Fibroblast of gingiva (primary cell): ENCODE measurements at places on chromosomes 1 and 21.

DNA sequence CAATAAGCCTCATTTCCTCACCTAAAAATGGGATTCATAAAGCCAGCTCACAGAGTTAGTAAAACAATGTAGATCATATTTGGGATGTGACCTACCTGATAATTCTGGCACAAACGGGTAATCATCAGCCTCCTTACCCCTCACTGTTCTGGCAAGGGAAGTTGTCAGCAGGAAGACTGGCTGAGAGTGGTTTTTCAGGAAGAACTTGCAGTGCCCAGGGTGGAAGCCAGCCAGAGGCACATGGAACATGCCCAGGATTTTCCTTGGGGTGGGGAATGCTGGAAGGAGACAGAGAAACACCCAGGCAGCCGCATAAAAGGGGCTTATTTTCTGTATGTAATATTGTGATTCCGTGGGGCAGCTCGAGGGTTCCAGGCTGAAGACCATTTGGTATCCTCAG, 7.7 kb upstream of the SLC5A9 start:
- no peak for DNase-seq

GRCh38 chr1:15180945-15181523, 27.5 kb downstream of the TMEM51 start:
- no peak for DNase-seq

- no peak for DNase-seq
Observed at GRCh38 chr1:24074817-24075589, 36.9 kb downstream of the MYOM3 start.

DNA sequence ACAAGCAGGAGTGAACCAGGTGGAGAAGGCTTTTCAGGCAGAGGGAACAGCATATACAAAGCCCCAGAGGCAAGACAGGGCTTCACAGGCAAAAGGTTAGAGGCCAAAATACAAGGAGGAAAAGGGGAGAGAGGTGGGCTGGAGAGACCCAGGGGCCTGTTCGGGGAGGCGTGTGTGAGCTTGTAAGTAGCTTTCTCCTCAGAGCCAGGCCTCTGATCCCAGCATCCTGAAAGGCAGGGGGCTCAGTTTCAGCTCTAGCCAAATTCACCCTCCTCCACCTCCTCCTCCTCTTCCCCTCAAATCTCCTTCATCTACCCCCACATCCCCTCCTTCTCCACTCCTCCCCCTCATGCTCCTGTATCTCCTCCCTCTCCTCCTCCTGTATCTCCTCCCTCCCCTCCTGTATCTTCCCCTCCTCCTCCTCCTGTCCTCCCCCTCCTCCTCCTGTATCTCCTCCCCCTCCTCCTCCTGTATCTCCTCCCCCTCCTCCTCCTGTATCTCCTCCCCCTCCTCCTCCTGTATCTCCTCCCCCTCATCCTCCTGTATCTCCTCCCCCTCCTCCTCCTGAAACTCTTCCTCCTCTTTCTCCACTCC, 148.6 kb downstream of the ST6GALNAC5 start:
- DNase-seq, result no peak

DNA sequence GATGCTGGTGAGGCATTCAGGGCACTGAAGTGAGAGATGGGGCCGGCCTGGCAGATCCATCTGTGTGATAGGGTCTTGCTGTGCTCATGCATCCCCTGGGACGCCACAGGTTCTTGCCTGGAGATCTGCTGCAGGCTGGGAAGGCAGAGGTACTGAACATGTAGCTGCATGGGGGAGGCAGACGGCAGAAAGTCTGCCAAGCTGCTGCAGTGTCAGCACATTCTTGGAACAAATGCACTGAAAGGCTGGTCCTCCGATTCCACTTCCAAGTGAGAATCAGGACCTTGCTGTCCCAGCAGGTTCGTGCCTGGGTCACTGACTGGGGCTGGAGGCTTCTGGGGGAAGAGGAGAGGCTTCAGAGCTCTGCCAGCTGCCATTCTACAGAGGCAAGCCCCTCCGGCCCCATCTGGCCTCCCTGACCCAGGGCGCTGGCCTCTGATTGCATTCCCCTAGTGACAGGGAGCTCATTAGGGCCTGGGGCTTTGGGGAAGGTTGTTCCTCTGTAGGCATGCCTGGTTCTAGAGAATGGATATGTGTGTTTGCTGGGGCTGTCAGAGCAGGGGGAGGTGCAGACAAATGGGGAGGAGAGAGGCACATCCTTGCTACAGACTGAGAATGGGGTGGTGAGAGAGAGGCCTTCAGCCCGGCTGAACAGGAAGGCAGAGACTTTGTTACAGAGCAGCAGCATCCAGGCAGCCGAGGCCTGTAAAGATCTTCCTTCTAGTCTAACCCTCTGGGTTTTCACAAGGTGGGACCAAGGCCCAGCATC, 174.0 kb downstream of the TRABD2B start:
- no peak for DNase-seq

DNA sequence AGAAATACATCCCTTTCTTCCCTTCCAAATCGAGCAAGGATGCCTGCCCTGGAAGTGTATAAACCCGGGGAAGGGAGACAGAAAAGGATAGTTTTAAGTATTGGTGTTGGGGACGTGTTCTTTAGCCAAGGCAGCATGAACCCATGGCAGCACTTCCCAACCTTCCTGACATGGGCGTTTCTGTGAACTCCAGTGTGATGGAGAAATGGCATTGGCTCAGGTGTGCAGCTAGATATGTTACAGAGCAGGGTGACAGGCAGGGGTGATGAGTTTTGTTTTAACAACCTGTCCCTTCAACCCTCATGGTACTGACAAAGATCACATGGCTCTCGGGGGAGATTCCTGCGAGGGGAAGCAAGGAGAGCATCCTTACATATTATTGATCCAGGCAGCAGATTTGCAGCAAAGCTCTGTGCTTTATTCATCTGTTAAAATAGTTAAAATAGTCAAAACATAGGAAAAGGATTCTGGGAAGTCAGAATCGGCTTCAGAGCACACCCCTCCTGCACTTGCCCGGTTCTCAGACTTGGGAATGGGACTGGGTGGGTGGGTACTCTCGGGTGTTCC, 4.0 kb downstream of the MX1 start:
- no peak for DNase-seq

DNA sequence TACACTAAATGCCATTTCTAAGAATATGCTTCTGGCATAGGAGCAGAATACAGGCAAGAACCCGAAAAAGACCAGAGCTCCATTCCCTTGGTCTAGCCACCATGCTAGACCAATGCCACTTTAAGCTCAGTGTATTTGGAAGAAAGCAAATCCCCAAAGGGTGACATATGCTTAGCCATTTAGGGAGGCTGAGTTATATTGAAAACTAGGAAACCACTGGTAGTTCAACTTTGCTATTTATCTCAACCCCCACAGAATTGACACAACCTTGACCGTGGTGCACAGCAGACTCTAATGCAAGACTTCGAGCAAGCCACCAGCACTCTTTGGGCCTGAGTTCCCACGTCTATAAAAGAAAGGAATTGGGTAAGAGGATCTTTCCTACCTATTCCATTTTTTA, 167.9 kb downstream of the ADSS2 start:
- no peak for DNase-seq

DNA sequence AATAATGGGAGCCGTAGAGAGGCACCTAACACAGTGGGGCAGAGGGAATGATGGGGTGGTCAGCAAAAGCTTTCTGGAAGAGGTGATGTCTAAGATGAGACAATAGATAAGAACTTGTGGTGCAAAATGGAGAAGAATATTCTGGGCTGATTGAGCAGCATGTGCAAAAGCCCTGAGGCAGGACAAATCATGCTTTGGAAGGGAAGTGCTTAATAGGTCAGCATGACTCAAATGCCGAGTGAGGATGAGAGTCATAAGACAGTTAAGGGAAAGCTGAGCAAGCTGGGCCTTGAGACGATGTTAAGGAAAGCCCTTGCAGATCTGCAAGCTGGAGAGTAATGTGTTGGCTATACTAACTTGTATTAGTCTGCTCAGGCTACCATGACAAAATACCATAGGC, 37.3 kb upstream of the ASB17 start:
- peak; percentile 31 for DNase-seq

DNA sequence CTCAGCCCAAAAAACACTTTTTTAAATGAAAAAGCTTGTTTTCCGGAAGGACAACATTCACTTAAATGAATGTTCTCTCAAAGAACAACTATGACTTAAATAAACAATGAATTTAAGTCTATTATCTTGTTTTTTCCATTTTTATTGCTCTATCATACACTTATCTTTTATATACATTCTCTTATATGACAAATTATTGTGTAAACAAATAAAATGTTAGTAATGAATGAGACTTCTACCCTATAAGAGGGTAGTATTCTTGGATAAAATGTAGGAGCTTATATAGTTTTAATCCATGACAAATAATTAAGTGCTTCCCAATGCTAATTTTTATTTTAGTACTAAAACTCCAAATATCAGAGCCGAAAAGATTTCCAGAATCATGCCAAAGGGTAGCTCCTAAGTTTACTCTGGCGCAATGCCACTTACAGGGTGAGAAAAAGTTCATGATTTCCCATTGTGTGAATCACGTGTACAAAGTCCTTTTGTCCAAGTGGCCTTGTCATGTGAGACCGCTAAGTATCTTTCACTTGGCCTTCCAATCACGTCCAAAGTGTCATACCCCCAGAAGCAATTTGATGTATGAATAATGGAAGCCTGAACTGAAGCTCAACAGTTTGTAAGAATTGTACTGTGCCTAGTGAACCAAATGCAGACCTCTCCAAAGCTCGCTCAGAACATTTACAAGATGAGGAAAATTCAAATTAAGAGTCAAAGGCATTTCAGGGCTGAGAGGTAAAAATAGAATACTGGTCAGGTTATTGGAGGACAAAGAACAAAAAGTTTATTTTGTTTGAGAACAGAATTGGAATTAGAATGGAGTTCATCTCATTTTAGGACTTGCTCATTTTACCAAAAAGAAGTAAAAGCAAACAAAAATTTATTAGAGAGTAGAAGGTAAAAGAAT, 56.6 kb upstream of the C1orf21 start:
- no peak for DNase-seq

DNA sequence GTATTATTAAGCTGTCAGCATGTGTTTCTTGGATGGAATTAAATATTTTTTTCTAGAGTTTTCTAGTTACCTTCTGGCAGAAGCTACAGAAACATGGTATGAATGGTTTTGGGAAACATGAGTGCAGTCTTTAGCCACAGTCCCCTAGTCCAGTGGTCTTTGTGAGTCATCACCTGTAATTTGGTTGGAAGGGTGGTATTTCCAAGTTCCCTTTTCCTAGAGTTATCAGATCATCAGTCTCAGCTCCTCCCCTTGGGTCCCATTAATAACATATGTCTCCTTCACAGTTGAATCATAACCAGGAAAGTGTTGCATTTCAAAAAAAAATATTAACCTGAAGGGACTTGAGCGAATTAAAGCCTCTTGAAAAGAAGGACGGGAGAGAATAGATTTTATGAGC, 27.0 kb downstream of the ELAVL4 start:
- DNase-seq, result no peak

DNA sequence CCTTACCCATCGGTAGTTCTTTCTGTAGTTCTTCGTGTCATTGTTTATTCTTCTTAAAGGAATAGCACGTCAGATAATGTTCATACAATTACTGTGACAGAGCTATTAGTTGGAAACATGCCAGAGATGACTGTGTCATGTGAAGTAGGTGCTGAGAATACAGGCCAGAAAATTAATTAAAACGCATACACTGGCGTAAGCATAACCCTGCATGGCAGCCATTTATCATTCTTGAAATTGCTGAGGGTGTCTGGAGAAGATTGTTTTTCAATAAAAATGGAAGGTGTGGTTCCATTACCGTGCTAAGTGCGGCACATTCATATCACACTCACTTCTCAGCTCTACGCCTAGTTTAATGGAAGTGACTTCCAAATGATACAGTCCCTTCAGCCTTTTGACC, 7.8 kb downstream of the ETS2 start:
- DNase-seq, result no peak

DNA sequence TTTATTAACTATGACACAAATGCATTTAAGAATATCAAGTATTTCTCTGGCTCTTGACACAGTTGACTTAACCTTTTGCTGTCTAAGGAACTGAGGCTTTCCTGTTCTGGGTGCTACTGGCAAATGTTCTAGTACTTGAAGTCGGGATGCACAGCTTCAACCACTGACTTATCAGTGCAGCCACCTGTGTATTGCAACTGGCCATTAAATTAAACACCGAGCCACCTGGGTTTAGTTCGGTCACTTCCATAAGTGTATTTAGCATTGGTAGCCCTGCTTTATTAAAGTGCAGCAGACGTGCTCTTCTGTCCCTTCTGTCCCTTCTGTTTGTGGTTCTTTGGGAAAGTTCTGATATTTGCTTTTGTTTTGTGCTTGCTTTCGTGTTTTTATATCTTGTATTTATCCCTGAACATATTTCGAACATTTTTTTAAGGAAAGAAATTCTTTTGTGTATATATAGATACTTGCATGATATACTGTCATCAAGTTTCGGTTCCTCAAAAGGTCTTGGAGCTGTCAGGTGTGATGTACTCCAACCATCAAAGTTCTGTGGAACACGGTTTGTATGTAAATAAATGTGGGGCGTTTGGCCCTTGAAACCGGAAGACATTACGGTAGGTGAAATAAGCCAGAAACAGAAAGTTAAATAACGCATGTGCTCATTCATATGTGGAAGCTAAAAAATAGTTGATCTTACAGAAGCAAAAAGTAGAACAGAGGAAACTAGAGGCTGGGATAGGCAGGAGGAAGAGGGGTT, 297.9 kb upstream of the GREM2 start:
- DNase-seq, result no peak

DNA sequence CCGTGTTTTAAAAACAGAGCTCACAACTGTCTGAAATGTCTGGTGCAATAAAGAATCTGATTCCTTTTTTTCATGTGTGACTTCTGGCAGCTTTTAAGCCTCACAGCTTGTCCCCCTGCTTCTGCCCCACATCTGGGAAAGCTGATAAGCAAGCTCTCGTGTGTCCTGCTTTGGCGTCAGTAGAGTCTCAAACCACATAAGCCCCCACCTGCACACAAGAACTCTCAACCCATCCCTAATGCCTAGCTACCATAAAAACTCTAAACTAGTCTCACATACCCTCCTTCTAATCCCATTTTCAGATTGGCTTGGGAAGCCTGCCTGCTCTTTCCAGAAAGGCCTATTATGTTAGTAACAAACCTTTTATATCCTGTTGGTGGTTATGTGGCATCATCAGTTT, 94.6 kb upstream of the DAB1 start:
- no peak for DNase-seq

GRCh38 chr1:112358798-112359408, 37.1 kb upstream of the CTTNBP2NL start:
- peak; percentile 84 for DNase-seq

DNA sequence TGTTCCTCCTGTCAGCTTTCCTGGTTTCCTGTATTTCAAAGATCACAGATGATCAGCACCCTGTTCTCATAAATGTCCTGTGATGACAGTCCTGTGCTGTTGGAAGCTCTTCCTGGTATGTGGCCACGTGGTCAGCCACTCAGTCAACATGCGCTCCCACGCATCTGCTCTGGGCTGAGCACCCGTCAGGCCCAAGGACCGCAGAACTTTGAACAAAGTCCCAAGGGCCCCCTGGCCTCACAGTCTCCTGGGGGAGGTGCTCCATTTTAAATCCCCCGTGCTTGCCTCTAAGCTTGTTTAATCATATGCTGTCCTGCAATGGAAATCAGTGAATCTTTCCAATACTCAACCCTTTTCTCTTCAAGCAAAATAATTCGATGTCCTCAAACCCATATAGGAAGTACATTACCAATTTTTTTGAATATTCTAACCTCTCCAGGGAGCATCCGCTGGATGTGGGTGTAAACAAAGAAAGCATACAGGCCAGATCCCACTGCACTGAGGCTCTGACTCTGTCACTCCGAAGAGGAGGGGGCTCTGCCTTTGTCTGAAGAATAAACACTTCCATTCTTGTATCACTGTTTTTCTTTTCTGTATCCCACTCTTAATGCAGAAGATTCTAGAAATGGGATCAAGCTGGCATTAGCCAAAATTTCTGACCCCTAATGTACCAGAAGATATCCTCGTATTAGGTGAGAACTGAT, 250.3 kb downstream of the SDCCAG8 start:
- no peak for DNase-seq
